ENCODE measurements at places on chromosomes 1 and 21.

DNA sequence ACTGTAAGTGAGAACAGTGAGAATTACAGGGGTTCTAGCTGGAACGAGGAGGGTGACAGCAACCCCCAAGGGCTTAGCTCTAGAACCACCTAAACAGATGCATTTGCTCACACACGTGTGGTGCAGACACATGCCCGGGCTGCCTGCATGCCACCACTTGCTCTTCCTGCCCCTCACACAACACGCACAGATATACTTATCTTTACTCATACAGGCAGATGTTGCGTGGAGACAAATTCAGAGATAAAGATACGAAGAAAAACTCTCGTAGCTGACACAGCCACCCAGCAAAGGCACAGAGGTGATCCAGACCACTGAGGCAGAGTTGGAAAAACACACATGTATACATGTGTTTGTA lies 13.5 kb downstream of the VANGL1 start:
- H3K27me3 ChIP-seq, result no peaks in the 10 kb centered on the region
- H3K4me1 ChIP-seq, result no peaks in the 10 kb centered on the region
- no peak for DNase-seq
- H3K36me3 ChIP-seq, result no peaks in the 10 kb centered on the region
- H3K27ac ChIP-seq, result no peak overlapping the region

DNA sequence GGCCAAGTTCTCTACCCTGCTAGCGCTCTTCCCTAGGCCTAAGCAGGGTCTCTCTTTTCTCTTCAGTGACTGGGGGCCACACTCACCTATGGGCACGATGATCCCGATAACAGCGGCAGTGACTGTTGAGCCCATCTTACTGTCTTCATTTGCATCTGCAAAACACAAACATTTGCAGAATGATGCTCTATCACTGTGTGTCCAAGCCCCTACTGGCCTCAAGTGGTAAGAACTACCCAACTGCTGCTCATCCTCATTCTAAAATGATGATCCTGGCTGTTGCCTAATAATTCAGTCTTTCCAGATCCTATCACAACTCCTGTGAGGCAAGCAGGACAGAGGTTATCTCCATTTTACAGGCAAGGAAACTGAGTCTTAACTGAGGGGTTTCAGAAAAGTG lies 16.7 kb upstream of the MAGOH start:
- H3K4me1 ChIP-seq, result peaks cover 7% of the 10 kb centered on the region
- H3K27ac ChIP-seq, result no peak overlapping the region
- DNase-seq, result no peak
- H3K36me3 ChIP-seq, result peaks cover 3% of the 10 kb centered on the region
- H3K27me3 ChIP-seq, result no peaks in the 10 kb centered on the region

DNA sequence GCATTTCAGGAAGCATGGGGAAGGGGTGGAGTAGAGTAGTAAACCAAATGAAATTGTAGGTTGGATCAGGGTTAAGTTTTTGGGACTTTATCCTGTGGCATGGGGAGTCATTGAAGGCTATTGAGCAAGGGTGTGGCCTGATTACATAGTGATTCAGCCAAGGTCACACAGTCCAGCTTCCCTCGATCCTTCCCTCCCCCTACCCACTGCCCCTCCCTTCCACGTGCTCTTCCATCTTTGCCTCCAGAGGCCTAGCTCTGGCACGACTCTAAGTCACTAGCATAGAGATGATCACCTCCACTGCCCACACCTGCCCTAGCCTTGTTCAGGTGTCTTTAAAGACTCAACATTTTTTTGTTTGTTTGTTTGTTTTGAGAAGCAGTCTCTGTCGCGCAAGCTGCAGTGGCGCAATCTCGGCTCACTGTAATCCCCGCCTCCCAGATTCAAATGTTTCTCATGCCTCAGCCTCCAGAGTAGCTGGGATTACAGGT lies 37.2 kb upstream of the SLC9A1 start:
- no peaks in the 10 kb centered on the region for H3K36me3 ChIP-seq
- no peak overlapping the region for H3K27ac ChIP-seq
- H3K4me3 ChIP-seq, result no peak overlapping the region
- DNase-seq, result no peak

DNA sequence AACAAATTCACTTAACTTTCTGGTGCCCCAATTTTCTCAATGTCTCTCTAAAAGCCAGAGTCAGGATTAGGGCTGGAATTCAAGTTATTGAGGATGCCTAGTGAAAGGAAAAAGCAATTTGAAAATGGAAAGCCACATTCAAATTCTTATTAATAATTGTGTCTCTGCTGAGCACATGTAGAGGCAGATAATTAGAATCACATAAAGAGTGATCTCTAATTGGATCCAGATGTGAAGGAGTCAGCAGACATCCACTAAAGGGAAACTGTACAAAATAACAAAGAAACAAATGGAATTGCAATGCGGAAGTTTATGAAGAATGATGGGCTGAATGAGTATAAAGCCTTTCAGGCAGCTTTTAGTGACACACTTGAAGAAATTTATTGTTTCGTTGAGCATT lies 482.6 kb downstream of the TTLL7 start:
- H3K36me3 ChIP-seq, result no peaks in the 10 kb centered on the region
- no peaks in the 10 kb centered on the region for H3K27me3 ChIP-seq
- H3K4me3 ChIP-seq, result no peak overlapping the region
- DNase-seq, result no peak

- peaks cover 10% of the 10 kb centered on the region for H3K36me3 ChIP-seq
- no peak overlapping the region for H3K27ac ChIP-seq
- H3K4me1 ChIP-seq, result peaks cover 71% of the 10 kb centered on the region
- H3K27me3 ChIP-seq, result no peaks in the 10 kb centered on the region
Observed at GRCh38 chr1:42960122-42960390, 1.4 kb upstream of the SLC2A1 start.

DNA sequence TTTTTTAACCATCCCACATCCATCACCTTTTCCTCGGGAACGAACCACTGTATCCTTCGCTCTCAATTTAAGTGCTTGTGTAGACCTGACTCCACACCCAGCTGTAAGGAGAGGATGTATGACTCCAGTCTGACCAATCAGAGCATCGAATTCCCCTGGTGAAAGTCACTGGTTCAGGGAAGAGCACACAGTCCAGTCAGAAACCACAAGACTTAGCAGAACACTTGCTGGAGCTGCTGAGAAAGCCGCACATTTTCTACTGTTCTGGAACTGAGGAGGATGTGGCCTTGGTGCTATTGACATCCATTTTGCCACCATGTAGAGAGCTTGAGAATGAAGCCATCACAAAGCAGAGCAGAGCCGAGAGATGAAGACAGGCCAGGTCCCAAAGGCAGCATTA lies 59.9 kb upstream of the CNN3 start:
- H3K36me3 ChIP-seq, result no peaks in the 10 kb centered on the region
- peaks cover 4% of the 10 kb centered on the region for H3K4me1 ChIP-seq
- no peaks in the 10 kb centered on the region for H3K27me3 ChIP-seq
- H3K4me3 ChIP-seq, result no peak overlapping the region

DNA sequence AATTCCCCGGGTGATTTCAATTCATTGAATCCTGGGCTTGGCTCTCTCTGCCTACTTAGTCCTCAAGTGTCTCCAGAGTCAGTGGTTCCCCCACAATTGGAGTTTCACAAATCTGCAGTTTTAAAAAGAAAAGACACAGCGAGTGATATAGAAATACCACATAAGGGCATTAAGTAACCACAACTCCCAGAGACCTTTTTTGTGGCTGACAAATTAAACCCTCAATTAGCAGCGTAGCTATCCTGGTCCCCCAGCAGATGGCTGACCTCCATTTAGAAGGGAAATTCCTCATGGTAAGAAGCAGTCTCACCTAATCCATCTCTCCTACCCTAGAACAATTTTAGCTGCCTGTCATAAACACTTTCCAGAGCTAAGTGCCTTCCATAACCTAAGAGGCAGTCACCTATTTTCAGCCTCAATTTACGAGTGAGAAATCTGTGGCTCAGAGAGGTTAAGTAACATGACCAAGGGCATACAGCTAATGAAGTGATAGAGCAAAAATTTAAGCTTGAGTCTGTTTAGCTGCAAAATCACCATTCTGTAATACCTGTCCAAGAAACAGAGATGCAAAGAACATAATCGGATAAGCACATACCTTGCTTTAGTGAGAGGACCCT lies 56.0 kb upstream of the NBPF3 start:
- H3K4me1 ChIP-seq, result peaks cover 12% of the 10 kb centered on the region
- peaks cover 22% of the 10 kb centered on the region for H3K27me3 ChIP-seq
- no peaks in the 10 kb centered on the region for H3K36me3 ChIP-seq
- no peak for DNase-seq
- no peak overlapping the region for H3K27ac ChIP-seq

- no peak overlapping the region for H3K27ac ChIP-seq
- no peak overlapping the region for H3K4me3 ChIP-seq
- no peaks in the 10 kb centered on the region for H3K27me3 ChIP-seq
- H3K4me1 ChIP-seq, result no peaks in the 10 kb centered on the region
- no peak for DNase-seq
Observed at GRCh38 chr1:99441299-99442095, 177.2 kb downstream of the PLPPR4 start.

DNA sequence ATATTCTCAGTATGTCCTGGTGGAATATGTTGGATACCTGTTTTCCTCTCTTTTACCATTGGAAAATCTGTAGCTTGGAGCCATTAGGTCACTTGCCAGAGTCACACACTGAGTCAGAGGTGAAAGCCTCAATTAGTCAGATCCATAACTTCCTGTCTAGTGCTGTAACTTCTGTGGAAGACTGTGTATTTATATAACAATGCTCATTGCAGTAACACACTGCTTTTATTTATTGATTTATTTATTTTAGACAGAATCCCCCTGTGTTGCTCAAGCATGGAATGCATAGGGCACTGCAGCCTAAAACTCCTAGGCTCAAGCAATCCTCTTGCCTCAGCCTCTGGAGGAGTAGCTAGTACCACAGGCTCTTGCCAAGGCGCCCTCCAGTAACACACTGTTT lies 1.3 kb upstream of the DOCK7 start:
- no peaks in the 10 kb centered on the region for H3K27me3 ChIP-seq

DNA sequence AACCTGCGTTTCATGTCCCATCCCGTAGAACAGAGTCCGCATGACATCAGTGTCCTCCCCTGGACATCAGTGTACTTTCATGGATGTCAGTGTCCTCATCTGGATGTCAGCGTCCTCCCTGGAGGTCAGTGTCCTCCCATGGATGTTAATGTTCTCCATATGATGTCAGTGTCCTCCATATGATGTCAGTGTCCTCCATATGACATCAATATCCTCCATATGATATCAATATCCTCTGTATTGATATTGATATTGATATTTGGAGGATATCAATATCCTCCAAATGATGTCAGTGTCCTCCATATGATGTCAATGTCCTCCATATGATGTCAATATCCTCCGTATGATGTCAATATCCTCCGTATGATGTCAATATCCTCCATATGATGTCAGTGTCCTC lies 284.9 kb downstream of the AJAP1 start:
- no peak overlapping the region for H3K4me3 ChIP-seq
- H3K4me1 ChIP-seq, result no peaks in the 10 kb centered on the region
- no peak for DNase-seq
- no peaks in the 10 kb centered on the region for H3K27me3 ChIP-seq
- H3K27ac ChIP-seq, result no peak overlapping the region

DNA sequence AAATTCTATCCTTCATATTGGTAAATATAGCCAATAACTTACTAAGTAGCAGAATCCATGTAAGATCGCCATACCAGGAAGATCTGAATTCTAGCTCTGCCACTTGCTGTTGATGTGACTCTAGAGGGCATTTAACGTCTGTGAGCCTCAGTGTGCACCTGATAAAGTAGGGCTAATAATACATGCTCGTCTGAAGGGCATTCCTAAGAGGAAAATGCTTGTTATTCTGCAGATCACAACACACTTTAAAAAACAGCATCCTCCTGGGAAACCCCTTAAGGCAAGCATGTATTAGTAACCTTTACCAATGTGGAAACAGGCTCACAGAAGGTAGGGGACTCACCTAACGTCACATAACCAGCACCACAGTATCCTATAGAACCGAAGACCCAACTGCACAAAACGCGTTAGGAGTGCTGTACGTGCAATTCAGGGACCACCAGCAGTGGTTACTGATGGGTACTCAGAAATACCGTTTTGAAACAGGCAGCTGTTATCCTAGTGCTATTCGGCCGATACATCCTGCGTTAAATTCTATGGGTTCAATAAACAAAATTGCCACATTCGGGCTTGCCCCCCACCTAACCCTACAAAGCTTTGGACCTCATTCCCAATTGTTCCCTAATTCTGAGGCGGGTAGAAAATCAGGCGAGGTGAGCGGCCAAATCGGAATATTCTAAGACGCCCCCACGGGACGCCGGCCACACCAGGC lies 758 bp downstream of the DEPDC1 start:
- no peaks in the 10 kb centered on the region for H3K36me3 ChIP-seq
- H3K4me1 ChIP-seq, result peaks cover 16% of the 10 kb centered on the region
- H3K27ac ChIP-seq, result peak overlapping the region; percentile 46
- H3K27me3 ChIP-seq, result no peaks in the 10 kb centered on the region
- peak; percentile 16 for DNase-seq

- no peaks in the 10 kb centered on the region for H3K4me1 ChIP-seq
- no peaks in the 10 kb centered on the region for H3K27me3 ChIP-seq
- no peak for DNase-seq
- no peak overlapping the region for H3K4me3 ChIP-seq
- H3K27ac ChIP-seq, result no peak overlapping the region
- H3K36me3 ChIP-seq, result no peaks in the 10 kb centered on the region
Observed at GRCh38 chr21:36738489-36739126, 39.7 kb downstream of the SIM2 start.

DNA sequence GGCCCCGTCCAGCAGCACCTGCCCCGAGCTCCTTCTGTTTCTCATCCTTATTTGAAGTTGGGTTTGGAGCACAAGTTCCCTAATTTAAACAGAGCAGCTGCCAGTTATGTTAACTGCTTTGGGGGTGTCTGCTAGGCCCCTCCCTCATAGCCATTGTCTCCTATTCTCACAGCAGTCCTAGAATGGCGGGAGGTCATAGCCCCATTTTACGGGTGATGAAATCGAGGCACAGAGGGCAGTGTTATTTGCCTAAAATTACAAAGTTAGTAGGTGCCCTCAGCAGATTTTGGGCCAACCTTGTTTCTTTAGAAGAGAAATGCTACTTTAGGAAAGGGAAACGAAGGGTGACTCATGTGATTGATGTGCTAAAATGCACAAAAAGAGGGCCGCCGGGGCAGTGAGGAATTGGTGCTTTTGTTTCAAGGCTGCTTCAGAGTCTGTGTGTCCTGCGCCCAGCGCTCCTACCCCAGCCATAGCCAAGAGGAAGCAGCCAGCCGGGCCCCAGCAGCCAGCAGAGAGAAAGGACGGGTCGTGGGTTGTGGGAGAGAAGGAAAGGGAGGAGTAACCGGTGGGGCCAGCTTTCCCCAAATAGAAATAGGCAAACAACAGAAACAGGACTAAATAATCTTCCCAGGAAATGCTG lies 13.0 kb downstream of the VANGL1 start:
- DNase-seq, result no peak
- no peaks in the 10 kb centered on the region for H3K27me3 ChIP-seq
- H3K36me3 ChIP-seq, result no peaks in the 10 kb centered on the region
- H3K4me1 ChIP-seq, result no peaks in the 10 kb centered on the region
- H3K4me3 ChIP-seq, result no peak overlapping the region
- H3K27ac ChIP-seq, result no peak overlapping the region
